ENCODE measurements at places on chromosomes 7 and 10. TPM values are rescaled to one million over a fixed set of nuclear protein-coding genes. Genes with fewer than 3 reads are reported as not detected.

- DNase-seq = no peak
These were observed 55.0 kb downstream of the LRRC4 start for GRCh38 chr7:127976056-127976737.

DNA sequence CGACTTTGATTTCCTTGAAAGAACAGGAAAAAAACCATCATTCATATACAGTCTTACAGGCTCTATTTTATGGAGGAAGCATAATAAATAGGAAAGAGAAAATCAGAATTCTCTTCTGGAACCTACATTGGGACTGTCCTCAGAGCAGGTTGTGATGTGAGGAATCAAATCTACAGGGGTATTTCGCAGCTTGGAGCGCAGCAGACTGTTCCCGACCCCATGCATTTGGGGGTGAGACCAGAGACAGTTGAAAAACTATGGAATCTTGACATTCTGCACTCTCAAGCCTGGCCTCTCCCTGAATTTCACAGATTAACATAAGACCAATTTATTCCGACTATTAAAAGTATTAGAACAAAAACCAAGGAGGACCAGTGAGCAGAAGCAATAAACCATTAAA lies 93.3 kb upstream of the PRSS58 start:
- no peak for DNase-seq

DNA sequence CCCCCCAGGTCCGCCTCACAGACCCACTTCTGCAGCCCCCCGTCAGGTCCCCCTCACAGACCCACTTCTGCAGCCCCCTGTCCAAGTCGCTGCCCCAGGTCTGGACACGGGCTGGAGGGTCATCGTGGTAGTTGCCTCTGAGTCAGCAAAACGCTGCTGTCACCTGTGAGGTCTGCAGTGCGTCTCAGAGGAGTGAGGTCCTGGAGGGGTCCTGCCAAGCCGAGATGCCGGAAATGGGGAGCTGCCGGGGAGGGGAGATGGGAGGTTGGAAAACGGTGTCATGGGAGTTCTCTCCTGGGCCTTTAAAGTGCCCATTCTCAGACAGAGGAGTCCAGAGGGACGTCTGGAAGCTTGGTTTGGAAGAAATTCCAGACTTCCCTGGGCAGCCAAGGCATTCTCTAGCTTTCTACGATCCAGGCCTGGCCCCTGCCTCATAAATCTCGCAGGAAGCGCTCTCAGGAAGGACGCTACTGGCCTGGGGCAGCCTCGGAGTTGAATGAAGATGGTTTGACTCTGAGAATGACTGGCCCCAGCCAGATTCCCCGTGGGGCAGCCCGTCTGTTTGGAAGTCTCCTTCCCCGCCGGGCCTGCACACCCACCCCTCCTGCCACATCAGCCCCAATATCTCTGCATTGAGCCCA lies 38.7 kb downstream of the CALML3 start:
- no peak for DNase-seq

PLCE1 gene
- 13.5 TPM for total RNA-seq

DNA sequence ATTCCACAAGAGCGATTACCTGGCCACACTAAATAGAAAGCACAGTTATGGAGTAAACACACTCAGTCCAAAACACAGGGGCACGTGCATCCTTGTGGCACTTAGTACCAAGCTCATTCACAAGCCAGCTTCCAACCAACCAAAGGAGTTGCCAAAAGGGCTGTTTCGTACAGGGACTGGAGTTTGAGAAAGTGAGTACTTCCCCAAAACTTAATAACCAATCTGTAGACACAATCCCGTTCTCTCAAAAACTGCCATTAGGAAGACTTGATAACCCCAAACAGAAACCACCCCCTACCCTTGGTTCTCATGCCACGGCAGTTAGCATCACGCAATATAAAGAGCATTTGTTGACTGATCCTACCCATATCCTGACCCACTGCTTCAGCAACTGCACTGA lies 166.2 kb upstream of the ASAH2 start:
- no peak for DNase-seq

NPC1L1 gene
- 0.85 TPM for total RNA-seq

DNA sequence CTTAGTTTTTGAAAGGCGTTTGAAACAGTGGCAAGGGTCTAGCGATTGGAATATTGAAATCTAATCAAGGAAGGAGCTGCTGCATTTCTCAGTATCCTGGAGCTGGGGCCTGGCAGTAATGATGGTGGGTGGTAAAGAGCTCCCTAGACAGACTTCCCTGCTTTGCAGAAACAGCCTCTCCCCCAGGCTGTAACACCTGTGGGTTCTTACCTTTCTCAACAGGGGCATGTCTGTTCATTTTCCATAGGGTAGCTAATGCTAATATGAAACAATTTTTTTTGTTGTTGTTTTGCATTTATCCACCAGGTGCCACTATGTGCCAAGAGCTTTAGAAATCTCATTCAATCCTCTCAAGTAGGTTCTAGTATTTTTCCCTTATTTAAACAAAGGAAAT lies 345.5 kb downstream of the REEP3 start:
- DNase-seq = no peak

Data from thoracic aorta (tissue), 2 donors.